ENCODE measurements at places on chromosomes 5 and 9. TPM values are rescaled to one million over a fixed set of nuclear protein-coding genes. Genes with fewer than 3 reads are reported as not detected.
A peak's percentile ranks its signal among the peaks of the same experiment; 100 is the strongest.

- no peak for DNase-seq
Observed at GRCh38 chr9:68728731-68729130, 23.7 kb downstream of the PIP5K1B start.

- no peak for DNase-seq
Observed at GRCh38 chr5:172664681-172665541, 23.8 kb downstream of the NEURL1B start.

DNA sequence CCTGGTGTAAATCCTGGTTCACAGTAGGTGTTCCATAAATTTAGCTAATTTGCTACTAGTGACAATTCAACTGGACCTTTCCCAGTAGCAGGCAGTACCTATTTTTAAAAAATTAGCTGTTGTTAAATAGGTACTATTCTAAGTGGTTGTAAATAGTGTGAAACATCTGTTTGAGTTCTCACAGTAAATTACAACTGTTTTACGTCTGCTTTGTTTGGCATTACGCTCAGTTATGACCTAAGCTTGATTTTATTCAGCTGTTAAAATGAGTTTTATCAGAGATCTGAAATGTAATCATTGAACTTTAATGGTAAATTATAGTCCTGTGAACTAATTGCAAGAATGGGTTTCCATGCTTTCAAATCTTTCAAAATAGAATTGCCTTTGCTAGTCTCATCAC lies 93.9 kb downstream of the GPBP1 start:
- no peak for DNase-seq

GRCh38 chr9:71977003-71977402 lies 65.6 kb downstream of the C9orf85 start:
- DNase-seq = no peak

- no peak for DNase-seq
Observed at GRCh38 chr9:119368179-119368578, 1.1 kb downstream of the BRINP1 start.

GRCh38 chr9:34591917-34592866 lies 2.7 kb upstream of the CNTFR start:
- DNase-seq = no peak

DNA sequence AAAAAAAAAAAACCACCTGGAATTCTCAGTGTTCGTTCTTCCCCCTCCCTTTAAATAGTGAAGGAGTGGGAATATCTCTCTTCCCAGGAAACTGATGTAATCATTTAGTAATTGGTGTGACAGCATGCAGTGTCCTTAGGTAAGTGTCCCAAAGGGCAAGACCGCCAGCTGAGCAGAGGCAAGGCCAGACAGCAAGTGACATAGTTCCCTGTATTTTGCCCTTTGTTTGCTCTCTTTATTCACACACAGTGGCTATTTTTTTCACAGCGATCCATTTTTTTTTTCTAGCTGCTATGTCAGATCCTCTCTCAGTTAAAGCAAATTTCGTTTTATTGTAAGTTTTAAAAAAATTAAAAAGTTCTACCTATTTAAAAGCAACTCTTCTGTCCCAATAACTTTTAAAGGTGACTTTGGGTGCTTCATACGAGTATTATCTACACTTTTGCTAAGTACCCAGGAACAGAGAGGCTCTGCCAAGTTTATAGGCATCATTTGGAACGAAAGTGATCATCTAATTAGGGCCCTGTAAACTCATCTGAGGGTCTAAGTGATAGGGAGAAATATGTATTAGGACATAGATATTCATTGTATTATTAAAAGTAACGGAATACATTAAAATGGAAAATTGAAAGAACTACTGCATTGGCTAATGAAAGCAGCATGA lies 98.2 kb upstream of the ALDH1A1 start:
- peak; percentile 16 for DNase-seq

Gene C9
- total RNA-seq = not detected

Gene TDRD7
- 7.9 TPM for total RNA-seq

All from left ventricle myocardium inferior (tissue), 1 donor.